Stimulated activated CD8-positive, alpha-beta memory T cell treated with anti-CD3 and anti-CD28 coated beads, Interleukin-7, amount 100 ng/mL, for 1 hour (primary cell): ENCODE measurements at places on chromosomes 12 and 14.
A peak's percentile ranks its signal among the peaks of the same experiment; 100 is the strongest.

DNA sequence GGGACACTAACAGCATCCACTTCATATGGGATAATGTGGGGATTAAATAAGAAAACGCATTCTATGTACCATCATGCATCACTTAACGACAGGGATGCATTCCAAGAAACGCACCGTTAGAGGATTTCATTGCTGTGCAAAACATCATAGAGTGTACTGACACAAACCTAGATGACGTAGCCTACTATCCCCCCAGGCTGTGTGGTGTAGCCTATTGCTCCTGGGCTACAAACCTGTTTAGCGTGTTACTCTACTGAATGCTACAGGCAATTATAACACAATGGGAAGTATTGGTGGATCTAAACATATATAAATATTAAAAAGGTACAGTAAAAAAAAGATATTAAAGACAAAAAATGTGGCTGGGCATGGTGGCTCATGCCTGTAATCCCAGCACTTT is 230.6 kb downstream of the KSR2 start:
- no peak for DNase-seq

GRCh38 chr12:66910366-66910974 is 231.6 kb upstream of the GRIP1 start:
- DNase-seq: no peak

DNA sequence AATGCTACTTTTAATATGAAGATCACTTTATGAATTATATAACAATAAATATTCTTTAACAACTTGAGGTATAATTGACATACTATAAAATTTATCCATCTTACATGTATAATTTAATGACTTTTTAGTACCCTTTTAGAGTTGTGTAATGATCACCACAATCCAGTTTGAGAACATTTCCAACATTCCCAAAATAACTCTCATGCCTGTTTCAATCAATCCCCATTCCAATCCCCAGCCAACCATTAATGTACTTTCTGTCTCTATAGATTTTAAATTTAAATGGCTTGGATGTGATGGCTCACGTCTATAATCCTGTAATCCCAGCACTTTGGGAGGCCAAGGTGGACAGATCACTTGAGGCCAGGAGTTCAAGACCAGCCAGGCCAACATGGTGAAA is 23.5 kb upstream of the FRMD6 start:
- no peak for DNase-seq

DNA sequence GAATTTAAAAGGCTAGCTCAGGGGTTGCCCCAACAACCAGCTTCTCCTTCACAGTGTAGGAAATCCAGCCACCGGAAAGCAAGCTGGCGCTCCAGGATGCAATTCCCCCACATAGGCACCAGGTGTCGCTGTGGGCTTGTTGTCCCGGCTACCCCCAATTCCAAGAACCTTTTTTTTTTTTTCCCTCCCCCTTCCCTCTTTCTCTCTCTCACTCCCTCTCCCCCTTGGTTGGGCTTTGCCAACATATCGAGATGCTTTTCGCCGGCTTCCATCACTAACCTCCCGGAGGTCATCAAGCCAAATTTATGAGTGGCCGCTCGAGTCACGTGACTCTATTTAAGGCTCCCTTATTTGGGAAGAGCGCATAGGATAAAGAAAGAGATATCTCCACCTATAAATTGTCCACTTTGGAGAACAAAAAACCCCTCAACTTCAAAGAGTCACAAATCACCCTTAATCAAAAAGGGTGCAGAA is at the start of gene HOXC5:
Gene HOXC5, plus strand, starts transcription at position 424 of the 474 bp plus-strand sequence. CDS start 73 bp downstream, outside the sequence.
- DNase-seq: peak; percentile 32

- DNase-seq: no peak
These were observed 57.0 kb upstream of the CNTN1 start for GRCh38 chr12:40635141-40635731.
